NCI-H1436 treated with DMSO at 0.1 percent for 48 hours (cell line): ENCODE measurements at places on chromosomes 13 and 19.

GRCh38 chr13:32284927-32285632 lies 30.1 kb downstream of the ZAR1L start:
- DNase-seq = no peak

DNA sequence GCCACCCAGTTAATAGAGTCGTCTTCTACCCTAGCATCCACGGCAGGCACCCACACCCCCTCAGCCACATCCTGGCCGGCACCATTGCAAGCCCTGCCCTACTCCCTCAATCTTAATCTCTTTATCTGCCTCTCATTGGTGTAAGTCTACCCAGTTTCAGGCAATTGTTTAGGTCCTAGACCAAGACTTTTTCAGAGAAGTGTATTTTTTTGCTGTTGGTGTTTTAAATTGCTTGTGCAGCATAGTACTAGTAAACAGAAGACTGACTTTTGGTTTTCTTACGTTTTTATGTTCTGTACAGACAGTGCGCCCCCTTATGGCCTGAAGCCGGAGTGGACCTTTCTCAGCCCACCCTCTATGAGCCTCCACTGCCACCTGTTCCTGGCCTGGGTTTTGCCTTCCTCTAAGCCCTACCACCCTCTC lies 2.3 kb upstream of the LCP1 start:
- DNase-seq = no peak

GRCh38 chr13:107457686-107458085 lies 757.6 kb downstream of the LIG4 start:
- no peak for DNase-seq

DNA sequence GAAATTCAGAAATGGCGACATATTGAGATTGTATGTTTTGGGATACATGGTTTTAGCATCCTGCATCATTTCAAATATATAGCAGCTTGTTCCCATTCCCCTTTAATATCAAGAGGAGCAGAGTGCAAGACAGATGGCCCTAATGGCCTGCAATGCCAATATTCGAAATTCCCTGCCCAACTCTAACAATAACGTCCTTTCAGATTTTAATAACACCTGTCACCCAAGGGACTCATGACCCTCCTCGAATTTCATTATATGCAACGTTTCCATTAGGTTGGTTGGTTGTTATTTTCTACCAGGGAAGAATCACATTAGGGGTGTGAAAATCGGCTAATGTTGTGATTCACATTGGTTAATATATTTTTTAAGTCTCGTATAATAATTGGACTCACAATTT lies 170.0 kb downstream of the TNFSF13B start:
- DNase-seq = no peak

GRCh38 chr19:6423499-6424194 lies 964 bp downstream of the KHSRP start:
- no peak for DNase-seq

DNA sequence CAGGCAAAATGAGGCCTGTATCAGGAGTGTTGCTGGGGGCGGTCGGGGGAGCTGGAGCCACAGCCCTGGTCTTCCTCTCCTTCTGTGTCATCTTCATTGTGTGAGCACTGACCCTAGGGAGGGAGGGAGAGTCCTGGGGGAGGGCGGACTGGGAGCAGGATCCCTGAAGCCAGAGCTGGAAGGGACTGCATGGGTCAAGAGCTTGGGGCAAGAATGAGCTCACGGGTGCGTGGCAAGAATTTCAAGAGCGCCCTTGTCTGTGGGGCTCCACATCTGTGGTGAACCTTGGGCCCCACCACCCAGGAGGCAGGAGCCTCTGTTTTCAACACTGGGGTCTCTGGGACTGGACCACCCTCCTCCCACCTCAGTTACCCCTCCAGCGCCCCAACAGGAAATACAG lies 4.7 kb downstream of the SIGLEC7 start:
- DNase-seq = no peak

- DNase-seq = no peak
Observed at GRCh38 chr19:3969435-3970312, 1.2 kb downstream of the DAPK3 start.

GRCh38 chr19:53958168-53958571 lies 4.6 kb upstream of the CACNG8 start:
- DNase-seq = no peak
